ENCODE measurements at places on chromosomes 5 and 9.

- DNase-seq, result no peak
Observed at GRCh38 chr5:86929123-86929766, 311.5 kb downstream of the COX7C start.

- DNase-seq, result no peak
Observed at GRCh38 chr5:139243425-139243970, 45.3 kb upstream of the SIL1 start.

DNA sequence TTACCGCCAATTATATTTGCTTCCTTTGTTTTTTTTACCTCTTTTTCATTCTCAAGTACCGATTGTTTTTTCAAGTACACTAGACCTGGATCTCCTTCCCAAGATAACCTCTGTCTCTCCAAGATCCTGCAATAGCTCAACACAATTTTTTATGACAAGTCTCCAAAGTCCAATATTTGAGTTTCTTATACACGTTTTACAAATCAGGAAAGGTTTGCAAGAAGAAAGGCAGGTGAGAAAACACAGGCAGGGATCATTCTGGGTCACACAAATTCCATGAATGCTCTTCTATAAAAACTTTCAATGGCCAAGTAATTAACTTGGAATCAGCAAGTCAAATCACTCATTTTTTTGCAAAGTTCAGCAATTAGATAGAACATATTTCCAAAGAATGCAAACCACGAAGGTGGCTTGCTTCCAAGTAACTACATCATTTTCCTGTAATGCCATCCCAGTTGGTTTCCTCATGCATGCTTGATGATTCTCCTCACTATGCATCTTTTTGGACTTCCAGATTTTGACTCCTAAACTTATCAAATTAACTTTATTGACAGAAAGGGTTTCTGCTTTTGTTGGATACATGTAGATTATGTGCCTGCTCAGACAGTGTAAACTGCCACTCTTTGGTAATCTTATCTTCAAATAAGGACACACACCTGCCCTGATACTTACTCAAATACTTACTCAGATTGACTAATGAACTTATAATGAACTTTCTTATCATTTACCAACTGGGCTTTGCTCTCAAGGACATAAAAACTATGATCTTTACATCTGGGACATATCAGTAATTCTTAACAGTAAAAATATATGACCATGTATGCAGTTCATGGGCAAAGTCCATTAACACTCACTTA lies 24.7 kb upstream of the IFNE start:
- no peak for DNase-seq

- DNase-seq, result no peak
Observed at GRCh38 chr5:80037366-80037765, 2.2 kb downstream of the THBS4 start.

GRCh38 chr5:26666371-26666770 lies 372.0 kb downstream of the CDH9 start:
- DNase-seq, result no peak

- no peak for DNase-seq
Observed at GRCh38 chr9:18692268-18692667, 218.3 kb downstream of the ADAMTSL1 start.

DNA sequence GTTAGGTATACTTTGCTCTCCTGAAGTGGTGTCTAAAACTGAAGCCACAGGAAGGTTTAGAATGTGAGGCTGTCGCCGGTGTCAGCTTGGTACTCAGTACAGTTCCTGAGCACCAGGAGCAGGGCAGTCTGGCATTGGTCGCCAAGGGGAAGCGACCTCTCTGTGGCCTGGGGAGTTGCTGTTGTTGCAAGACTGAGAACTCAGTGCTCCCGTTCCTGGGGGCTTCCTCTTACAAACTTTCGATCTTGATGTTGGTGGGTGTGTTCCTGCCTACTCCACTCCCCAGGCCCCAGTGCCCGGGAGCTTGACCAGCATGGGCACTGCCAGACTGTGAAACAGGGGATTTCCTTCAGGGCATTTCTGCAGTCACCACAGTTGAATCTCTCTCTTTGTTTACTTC lies 52.4 kb upstream of the PPARGC1B start:
- DNase-seq, result peak; percentile 57

DNA sequence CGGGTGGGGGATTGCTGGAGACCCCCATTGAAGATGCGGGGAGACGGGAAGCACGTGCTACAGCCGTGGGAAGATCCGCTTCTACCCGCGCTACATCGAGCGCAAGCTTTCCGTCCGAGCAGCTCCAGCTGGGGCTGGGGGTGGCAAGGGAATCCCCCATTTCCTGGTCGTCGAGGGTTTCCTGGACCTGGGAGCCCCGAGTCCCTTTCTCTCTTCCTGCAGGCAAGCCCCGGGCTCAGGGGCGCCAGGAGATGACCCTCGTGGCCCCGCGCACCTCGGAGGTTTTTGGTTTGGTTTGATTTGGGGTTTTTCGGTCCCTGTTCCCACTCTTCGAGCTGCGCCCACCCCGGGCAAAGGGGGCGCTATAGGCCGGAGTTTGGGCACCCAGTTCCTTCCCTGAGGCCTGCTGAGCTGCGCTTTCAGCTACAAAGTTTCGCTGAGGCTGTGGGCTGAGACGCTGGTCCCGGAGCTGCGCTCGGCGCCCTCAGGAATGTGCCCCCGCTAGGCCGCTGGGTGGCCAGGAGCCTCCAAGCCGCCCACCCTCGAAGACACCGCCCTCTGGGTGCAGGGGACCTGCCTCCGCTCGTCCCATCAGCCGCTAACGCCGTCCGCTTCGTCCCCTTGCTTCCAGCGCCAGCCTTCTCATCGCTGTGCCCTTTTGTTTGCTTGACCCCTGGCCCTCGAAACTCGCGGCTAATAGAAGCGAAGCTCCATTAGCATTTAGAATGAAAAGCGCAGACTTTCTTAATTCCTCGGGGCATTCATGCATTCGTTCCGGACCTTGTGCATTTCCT lies 2.9 kb downstream of the NR4A3 start:
- DNase-seq, result peak; percentile 43

GRCh38 chr9:89748021-89748670 lies 143.3 kb downstream of the GADD45G start:
- no peak for DNase-seq

- no peak for DNase-seq
Observed at GRCh38 chr5:142461028-142461590, 136.3 kb upstream of the SPRY4 start.

- DNase-seq, result no peak
Observed at GRCh38 chr9:98159790-98160189, 32.6 kb downstream of the CORO2A start.

GRCh38 chr9:126383406-126384046 lies 56.9 kb downstream of the MVB12B start:
- no peak for DNase-seq

DNA sequence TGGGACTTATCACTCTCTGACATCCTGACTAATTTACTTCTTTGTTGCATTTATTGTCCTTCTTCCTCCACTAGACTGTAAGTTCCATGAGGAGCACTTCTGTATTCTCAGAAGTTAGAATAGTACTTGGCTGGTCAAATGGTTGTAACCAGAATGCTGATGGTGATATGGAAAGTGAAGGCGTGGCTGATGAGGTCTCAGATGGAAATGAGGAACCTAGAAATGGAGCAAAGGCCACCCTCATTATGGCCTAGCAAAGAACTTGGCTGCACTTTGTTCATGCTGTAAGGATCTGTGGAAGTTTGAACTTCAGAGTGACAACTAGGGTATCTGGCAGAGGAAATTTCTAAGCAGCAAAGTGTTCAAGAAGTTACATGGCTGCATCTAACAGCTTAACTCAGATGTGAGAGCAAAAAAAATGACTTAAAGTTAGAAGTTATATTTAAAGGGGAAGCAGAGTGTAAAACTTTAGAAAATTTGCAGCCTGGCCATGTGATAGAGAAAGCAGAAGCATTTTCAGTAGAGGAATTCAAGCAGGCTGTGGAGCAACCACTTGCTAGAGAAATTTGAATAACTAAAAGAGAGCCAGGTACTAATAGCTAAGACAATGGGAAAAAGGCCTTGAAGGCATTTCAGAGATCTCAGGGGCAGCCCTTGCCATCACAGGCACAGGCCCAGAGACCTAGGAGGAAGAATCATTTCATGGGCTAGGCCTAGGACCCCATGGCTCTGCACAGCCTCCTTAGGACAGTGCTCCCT lies 14.9 kb upstream of the SLC22A5 start:
- DNase-seq, result no peak

DNA sequence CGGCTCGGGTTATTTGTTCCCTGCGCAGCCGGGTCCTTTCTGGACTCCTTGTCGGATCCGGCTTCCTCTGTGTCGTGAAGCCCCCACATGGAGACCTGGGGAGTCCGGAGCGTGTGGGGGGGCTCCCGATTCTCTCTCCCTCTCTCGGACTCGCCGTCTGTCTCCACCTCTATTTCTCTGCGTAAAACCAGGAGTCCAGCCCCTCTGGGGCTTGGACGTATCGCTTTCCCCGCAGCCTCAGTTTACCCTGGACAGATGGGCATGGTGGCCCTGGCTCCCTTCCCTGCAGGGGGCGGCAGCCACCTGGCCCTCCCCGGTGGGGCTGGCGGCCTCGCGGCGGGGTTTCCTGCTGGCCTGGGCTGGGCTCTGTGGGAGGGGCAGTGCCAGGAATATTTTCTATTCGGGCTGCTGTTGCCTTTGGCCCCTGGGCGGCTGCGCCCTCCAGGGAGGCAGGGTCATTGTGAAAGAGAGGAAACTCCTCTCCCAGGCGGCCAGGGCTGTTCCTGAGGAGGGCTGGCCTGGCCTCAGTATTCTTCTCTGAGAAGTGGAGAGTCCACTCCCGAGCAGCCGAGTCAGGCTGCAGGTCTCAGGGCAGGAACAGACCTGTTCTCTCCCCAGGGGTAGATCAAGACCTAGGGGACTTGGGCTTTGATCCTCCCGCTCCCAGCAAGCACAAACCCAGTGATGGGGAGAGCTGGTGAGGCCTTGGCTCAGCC lies 665 bp downstream of the ASS1 start:
- peak; percentile 76 for DNase-seq

DNA sequence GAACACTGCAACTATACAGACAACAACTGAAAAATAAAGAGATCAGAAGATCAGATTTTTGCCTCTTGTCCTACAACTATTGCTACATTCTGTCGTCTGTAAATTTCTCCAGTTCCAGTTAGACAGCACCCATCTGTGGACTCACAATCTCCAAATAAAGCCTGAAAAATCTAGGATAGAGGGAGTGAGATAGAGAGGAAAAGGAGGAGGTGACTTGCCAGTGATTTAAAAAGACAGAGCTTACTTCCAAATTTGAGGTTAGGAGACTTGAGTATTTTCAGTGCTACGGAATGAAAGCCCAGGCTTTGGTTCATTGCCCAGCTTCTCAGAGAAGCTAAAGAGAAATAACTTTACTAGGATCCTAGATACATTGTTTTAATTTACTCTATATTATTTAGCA lies 63.6 kb downstream of the PTCD2 start:
- no peak for DNase-seq

DNA sequence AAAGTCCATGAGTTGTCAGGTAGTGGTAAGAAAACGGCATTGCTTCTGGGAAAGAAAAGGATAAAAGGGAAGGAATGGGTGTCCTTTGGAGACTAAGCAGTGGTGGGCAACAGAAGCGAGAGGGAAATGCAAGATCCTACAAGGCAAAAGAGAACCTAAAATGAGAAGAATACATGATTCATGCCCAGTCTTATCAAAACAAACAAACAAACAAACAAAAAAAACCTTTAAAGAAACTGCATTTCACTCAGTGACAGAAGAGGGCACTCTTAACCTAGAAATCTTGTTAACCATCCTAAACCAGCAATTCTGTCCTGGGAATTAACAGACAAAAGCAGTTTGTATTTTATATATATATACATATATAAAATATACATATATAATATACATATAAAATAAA lies 88.5 kb downstream of the SUSD1 start:
- DNase-seq, result no peak

GRCh38 chr9:105510024-105510423 lies 47.9 kb upstream of the FKTN start:
- no peak for DNase-seq

GRCh38 chr9:128243215-128244018 lies 32.4 kb downstream of the GOLGA2 start:
- peak; percentile 63 for DNase-seq

GRCh38 chr5:139760066-139761056 lies 35.2 kb upstream of the PSD2 start:
- DNase-seq, result no peak
